ENCODE measurements at places on chromosomes 7 and 10. TPM values are rescaled to one million over a fixed set of nuclear protein-coding genes. Genes with fewer than 3 reads are reported as not detected.

FOXI2 gene
- not detected for total RNA-seq

CUL2 gene
- 48.1 TPM for total RNA-seq

MEOX2 gene
- total RNA-seq = under 0.01 TPM

ZNF3 gene
- total RNA-seq = 41.1 TPM

TBXAS1 gene
- total RNA-seq = 0.66 TPM

CUBN gene
- total RNA-seq = 3.7 TPM

PTPRN2 gene
- not detected for total RNA-seq

Measured in placental pericyte (primary cell).